ENCODE measurements at places on chromosomes 16 and 17.

DNA sequence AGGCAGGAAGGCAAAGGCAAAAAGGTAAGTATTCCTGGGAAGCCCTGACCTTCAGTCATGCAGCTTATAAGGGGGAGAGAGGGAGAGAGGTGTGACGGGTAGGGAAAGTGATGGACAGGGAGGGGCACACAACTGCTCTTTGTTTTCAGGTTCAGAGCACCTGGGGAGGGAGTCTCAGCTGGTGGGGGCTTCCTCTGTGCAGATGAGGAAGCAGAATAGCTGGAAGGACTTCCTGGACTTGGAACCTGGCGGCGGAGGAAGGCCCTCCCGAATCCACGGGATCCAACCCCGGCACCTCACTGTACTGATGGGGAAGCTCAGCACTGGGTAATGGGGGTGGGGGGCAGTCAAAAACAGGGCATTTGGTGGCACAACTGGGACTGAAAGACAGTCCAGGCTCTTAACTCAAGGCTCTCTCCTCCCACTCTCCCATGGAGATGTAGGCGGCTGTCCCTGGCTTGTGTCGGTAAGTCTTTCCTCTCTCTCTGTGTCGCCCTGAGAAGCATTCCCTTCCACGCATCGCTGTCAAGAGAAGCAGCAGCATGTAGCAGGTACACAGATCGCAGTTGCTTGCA lies 11.9 kb upstream of the PITPNM3 start:
- no peak for DNase-seq

GRCh38 chr16:4778050-4778392 lies 10.1 kb downstream of the SEPTIN12 start:
- no peak for DNase-seq

DNA sequence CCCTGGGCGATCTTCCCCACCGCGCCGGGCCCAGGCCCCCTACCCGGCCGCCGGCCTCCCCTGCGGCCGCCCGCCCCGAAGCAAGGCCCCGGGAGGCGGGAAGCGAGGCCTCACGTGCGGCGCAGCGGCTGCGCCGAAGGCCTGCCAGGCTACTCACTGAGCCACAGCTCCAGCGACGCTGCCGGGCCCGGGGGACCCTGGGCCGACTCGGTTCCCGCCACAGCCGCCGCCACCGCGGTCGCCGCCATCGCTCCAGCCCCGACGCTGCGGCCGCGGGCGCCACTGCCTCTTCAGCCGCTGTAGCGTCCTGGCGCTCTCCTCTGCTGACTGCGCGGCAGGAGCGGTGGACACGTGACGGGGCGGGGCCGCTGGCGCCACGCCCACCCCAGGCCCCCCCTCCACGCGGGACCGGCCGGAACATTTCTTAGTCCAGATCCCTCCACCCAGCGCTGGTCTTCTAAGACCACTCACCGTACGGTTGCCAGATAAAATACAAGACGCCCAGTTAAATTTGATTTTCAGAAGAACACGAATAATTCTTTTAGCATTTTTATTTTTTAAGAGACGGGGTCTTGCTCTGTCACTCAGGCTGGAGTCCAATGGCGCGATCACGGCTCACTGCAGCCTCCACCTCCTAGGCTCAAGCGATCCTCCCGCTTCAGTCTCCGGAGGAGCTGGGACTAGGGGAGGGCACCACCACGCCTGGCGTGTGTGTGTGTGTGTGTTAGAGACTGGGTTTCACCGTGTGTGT lies at the start of gene GGA2:
Gene GGA2, minus strand, starts transcription at position 331 of the 751 bp plus-strand sequence. Its CDS starts 83 bp downstream, at position 248.
- DNase-seq = peak; percentile 70

DNA sequence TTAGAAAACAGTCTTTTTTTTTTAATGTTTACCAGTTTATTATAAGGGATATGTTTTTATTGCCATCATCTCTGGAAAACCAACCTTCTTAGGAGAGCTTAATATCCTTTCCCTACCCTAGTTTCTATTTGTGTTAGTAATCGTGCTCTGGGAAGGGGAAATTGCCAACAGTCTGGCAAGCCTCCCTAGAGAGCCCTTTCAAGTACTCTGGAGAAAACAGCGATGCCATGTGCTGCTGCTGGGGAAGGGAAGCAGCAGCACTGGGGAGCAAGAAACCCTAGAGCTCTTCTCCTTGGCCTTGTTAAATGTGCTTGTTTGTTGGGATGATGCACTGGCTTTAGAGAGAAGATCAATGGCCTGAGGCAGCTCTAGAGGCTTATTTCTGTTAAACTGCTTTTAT lies 10.3 kb downstream of the RETREG3 start:
- DNase-seq = peak; percentile 15

GRCh38 chr16:11073407-11073999 lies 129.1 kb downstream of the CLEC16A start:
- no peak for DNase-seq

GRCh38 chr16:29014561-29015069 lies 29.8 kb downstream of the LAT start:
- no peak for DNase-seq

- no peak for DNase-seq
These were observed 705.5 kb downstream of the CDH11 start for GRCh38 chr16:64416216-64417005.

GRCh38 chr17:48541577-48542113 lies 3.3 kb downstream of the HOXB2 start:
- DNase-seq = no peak

DNA sequence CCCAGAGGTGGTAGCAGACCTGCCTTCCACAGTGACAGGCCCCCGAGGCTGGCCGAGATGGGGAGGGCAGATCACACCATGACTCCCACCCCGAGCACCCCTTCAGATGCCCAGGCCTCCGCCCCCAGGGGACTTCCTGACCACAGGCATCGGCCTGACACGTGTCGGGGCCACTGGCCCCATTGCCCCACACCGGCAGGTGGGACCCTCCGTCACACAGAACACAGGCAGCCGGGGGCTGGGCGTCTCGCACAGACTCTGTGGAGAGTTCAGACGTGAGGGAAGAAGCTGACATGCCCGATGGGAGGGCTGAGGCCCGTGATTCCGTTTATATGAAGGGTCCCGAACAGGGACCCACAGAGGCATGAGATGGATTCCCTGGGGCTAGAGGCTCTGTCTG lies 51.3 kb upstream of the GNG13 start:
- no peak for DNase-seq

DNA sequence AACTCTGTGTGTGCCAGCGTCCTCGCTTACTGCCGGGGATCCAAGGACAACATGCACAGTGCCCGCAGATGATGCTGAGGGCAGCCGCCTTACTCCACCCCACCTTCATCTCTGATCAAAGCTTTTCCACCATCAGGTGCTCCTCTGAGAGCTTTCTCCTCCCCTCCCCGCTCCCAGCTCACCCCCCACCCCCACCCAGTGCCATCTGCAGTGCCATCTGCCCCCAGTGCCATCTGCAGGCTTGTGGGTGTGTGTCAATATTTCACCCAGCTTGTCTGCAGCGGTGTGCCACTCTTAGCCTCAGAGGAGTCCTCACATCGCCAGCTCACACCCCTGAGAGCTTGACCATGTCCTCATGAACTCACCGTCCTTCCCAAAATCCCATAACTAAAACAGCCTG lies 98.2 kb upstream of the NOL11 start:
- no peak for DNase-seq

DNA sequence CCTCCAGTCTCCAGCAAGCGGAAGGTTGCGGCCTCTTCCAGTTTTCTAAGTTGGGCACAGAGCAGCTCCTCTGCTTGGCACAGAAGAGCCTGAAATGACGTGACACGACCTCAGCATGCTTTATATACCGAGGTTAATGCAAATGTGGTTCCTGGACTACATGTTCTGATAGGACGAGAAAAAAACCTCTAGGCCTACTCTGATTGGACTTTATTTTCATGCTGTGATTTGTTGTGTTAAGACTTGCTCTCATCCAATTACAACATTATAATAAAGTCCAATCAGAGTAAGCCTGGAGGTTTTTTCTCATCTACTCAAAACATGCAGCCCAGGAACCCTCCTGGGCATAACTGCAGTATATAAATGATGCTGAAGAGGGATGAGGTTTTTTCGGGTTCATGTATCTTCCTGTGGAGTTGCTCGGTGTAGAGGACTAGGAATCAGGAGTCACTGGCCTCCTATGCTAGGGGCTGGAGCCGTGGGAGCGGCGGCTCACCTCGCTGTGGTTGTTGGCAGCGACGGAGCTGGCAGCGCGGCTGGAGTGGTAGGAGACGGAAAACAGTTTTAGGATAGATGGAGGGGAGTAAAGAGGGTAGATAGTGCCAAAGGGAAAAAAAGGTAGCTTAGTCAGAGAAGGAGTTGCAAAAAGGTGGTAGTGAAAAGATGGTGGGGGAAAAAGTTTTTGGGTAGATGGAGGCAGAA lies 878.0 kb downstream of the KCNJ18 start:
- DNase-seq = no peak

GRCh38 chr17:44315760-44316731 lies 7.6 kb downstream of the RUNDC3A start:
- DNase-seq = no peak

DNA sequence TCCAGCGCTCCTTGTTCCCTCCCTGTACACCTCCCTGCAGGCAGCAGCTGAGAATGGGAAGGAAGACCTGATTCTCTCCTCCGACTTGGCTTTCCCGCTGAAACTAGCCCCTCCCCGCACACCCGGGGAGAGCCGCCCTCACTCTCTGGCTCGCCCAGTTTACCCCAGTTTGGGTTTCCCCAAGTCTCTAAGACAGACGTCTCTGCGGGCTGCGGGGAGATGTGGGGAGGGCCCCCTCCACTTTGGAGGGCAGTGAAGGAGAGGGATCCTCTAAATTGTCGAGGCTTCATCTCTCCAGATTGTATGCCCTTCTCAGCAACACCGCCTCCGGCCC lies 797 bp downstream of the GRB7 start:
- peak; percentile 67 for DNase-seq

GRCh38 chr17:81939881-81940385 lies 2.8 kb upstream of the PYCR1 start:
- no peak for DNase-seq

GRCh38 chr16:58563235-58563634 lies 47.9 kb downstream of the SETD6 start:
- no peak for DNase-seq

- DNase-seq = no peak
These were observed 33.9 kb upstream of the SEC14L1 start for GRCh38 chr17:77106874-77107358.

DNA sequence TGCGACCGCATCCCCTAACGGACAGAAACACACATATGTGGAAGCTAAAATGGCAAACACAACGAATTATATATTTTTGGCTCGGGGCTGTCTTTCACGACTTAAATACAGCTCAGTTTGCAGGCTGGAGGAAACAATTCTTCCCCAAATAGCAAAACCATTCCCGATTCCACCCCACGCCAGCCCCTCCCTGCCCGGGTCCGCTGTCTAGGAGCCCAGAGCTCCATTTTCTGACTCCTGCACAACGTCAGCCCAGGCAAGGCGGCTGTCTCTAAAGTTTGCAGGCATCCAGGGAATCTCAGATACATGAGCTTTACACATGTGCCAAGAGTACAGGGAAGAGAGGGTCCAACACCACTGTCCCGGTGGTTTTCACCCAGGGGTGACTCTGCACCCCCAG lies 110.5 kb downstream of the ADCY9 start:
- DNase-seq = no peak

DNA sequence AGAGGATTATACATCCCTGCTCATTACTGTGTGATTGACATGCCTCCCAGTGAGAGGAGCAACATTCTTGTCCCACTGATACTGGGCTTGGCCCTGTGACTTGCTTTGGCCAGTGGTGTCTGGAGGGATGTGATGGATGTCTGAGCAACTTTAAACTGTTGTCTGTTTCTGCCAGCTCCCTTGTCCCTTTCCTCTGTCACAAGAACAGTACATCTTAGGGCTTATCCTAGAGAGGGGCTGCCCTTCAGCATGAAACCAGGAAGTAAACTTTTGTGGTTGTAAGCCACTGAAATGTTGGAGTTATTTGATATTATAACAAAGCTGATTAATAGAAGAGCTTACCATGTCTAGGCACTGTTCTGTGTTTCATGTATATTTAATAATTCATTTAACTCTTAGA lies 82.9 kb upstream of the GPRC5B start:
- DNase-seq = no peak

DNA sequence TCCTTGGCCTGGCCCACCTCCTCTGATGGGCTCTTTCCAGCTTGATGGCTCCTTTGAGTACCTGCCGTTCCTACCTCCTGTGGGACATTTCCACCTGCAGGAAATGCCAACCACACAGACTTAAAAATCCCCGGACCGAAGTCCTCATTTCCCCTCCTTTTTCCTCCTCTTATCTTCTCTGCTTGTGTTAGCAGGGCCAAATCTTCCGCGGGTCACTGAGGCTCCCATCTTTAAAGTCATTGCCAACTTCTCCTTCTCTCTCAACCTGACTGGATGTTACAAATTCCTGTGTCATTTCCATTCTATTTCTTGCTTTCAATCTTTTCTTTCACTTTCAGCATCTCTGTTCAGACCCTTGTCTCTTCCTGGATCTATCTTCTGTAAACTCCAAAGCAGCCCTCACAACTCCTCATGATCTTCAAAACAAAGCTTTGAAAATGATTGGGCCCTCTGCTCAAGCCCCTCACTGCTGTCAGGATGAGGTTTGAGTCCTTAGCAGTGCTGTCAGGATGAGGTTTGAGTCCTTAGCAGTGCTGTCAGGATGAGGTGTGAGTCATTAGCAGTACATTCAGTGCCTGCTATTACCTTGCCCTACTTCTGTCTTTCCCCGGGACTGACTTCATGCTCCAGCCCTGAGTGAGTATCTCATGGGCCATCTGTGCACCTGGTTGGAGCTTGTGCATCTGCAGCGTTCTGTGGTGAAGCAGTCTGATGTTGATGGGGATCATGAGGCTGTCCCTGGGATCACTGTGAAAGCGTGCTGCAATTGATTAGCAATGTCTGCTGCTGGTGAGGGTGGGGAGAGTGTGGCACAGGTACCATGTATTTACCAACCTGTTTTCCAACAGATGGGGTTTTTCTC lies 100.1 kb downstream of the IRF8 start:
- no peak for DNase-seq

DNA sequence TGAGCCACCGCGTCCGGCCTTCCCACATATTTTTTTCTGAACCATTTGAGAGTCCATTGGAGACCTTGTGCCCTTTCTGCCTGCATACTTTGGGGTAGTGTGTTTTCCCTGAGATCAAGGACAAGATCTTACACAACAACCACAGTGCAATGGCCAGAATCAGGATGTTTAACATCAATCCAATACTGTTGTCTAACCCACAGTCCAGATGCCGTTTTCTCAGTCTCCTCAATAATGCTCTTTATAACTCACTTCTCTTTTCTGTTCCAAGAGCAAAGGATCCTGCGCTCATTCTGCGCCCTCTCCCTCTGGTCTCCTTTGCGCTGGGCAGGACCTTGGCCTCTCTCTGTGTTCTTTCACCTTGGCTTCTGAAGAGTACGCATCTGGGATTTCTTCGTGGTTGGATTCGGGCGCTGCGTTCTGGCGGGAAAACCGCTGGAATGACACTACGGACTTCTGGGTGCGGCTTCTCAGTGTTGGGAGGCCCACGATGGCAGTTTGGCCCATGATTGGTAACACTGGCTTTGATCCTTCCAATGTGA lies 16.6 kb downstream of the CBX4 start:
- DNase-seq = no peak

Measured in NCI-H2081 (cell line).